ENCODE measurements at places on chromosomes 5 and 9. TPM values are rescaled to one million over a fixed set of nuclear protein-coding genes. Genes with fewer than 3 reads are reported as not detected.

The NPR3 gene
- 10.8 TPM for total RNA-seq

The LCP2 gene
- total RNA-seq: not detected

The NUTM2G gene
- not detected for total RNA-seq

The DBH gene
- not detected for total RNA-seq

The ITK gene
- total RNA-seq: not detected

The NIPAL4 gene
- not detected for total RNA-seq

The NR2F1-AS1 gene
- total RNA-seq: 3.1 TPM

The SPATA31C1 gene
- not detected for total RNA-seq

The PIP5KL1 gene
- 5.5 TPM for total RNA-seq

The AIF1L gene
- 0.37 TPM for total RNA-seq

The NKD2 gene
- 0.20 TPM for total RNA-seq

The CDX1 gene
- total RNA-seq: not detected

The C6 gene
- total RNA-seq: 0.37 TPM

The FOXD4L3 gene
- under 0.01 TPM for total RNA-seq

The KCNMB1 gene
- not detected for total RNA-seq

The ANKRD18A gene
- total RNA-seq: not detected

The IFNA13 gene
- total RNA-seq: not detected

The CATSPER3 gene
- under 0.01 TPM for total RNA-seq

The PCDHA5 gene
- under 0.01 TPM for total RNA-seq

The ADCY2 gene
- not detected for total RNA-seq

The CDO1 gene
- 7.3 TPM for total RNA-seq

The PCDHB3 gene
- total RNA-seq: 0.20 TPM

The ZBTB6 gene
- 7.3 TPM for total RNA-seq

The EIF4EBP3 gene
- 2.6 TPM for total RNA-seq

The MED10 gene
- 5.9 TPM for total RNA-seq

The EPB41L4B gene
- total RNA-seq: under 0.01 TPM

The DPH7 gene
- 21.9 TPM for total RNA-seq

The TRMT10B gene
- 2.0 TPM for total RNA-seq

The C5orf58 gene
- not detected for total RNA-seq

The FOXD4L5 gene
- total RNA-seq: not detected

The PANK3 gene
- total RNA-seq: 27.9 TPM

The CKMT2 gene
- total RNA-seq: 0.78 TPM

The PNPLA7 gene
- 0.98 TPM for total RNA-seq

The NTRK2 gene
- under 0.01 TPM for total RNA-seq

The OR1B1 gene
- total RNA-seq: not detected

The CMYA5 gene
- total RNA-seq: 0.59 TPM

The LCN2 gene
- total RNA-seq: not detected

The PRLR gene
- total RNA-seq: 0.20 TPM

The LMX1B gene
- not detected for total RNA-seq

The GALNT12 gene
- 19.8 TPM for total RNA-seq

The SLC25A2 gene
- 0.39 TPM for total RNA-seq

The GPRIN1 gene
- total RNA-seq: 8.0 TPM

The PFDN1 gene
- total RNA-seq: 51.8 TPM

The RANBP17 gene
- 2.3 TPM for total RNA-seq

The GDA gene
- not detected for total RNA-seq

The CYLC2 gene
- not detected for total RNA-seq

The GPSM1 gene
- total RNA-seq: 34.2 TPM

The LCN1 gene
- total RNA-seq: not detected

The MSX2 gene
- 4.5 TPM for total RNA-seq

The DNAI1 gene
- 0.20 TPM for total RNA-seq

The EIF4E1B gene
- not detected for total RNA-seq

The SPINK7 gene
- not detected for total RNA-seq

The TXN gene
- 303 TPM for total RNA-seq

The PPP6C gene
- total RNA-seq: 21.9 TPM

The TGFBI gene
- 386 TPM for total RNA-seq

The NFIB gene
- 57.3 TPM for total RNA-seq

The TCF7 gene
- 20.9 TPM for total RNA-seq

The SEMA6A gene
- 0.20 TPM for total RNA-seq
